Tibial nerve (tissue), 4 donors: ENCODE measurements at places on chromosomes 3 and 15.

GRCh38 chr3:133424937-133425869, 25.3 kb downstream of the BFSP2 start:
- H3K4me1 ChIP-seq = no peaks in the 10 kb centered on the region
- H3K4me3 ChIP-seq = no peak overlapping the region
- no peaks in the 10 kb centered on the region for H3K36me3 ChIP-seq
- no peaks in the 10 kb centered on the region for H3K27me3 ChIP-seq
- DNase-seq = no peak

GRCh38 chr3:138747225-138747624, 87.5 kb downstream of the PIK3CB start:
- no peaks in the 10 kb centered on the region for H3K4me1 ChIP-seq
- H3K27ac ChIP-seq = no peak overlapping the region
- H3K4me3 ChIP-seq = no peak overlapping the region
- no peaks in the 10 kb centered on the region for H3K27me3 ChIP-seq
- DNase-seq = no peak
- H3K36me3 ChIP-seq = peaks cover 4% of the 10 kb centered on the region

GRCh38 chr15:84766461-84767035, 18.2 kb downstream of the ZNF592 start:
- no peak overlapping the region for H3K27ac ChIP-seq
- DNase-seq = no peak
- H3K4me3 ChIP-seq = no peak overlapping the region
- no peaks in the 10 kb centered on the region for H3K27me3 ChIP-seq
- H3K4me1 ChIP-seq = peaks cover 28% of the 10 kb centered on the region

DNA sequence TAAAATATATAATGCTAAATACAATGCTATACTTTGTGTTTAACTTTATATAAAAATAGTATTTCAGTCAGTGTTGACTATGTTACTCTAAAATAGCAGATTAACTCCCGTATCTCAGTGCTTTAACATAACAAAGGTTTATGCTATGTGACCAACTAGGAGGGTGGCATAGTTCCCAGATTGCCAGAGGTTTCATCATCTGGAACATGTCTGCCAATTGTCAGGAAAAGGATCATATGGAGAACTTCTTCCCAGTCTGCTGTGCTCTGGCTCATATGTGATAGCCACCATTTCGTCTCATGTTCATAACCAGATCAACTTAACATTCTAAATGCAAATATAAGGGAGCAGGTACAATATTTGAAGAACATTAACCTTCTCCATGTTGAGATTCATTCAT, 720.2 kb downstream of the MCTP2 start:
- H3K4me3 ChIP-seq = no peak overlapping the region
- H3K4me1 ChIP-seq = no peaks in the 10 kb centered on the region
- no peaks in the 10 kb centered on the region for H3K27me3 ChIP-seq
- H3K36me3 ChIP-seq = no peaks in the 10 kb centered on the region
- H3K27ac ChIP-seq = no peak overlapping the region

- H3K4me1 ChIP-seq = no peaks in the 10 kb centered on the region
- H3K4me3 ChIP-seq = no peak overlapping the region
- H3K36me3 ChIP-seq = no peaks in the 10 kb centered on the region
- no peak for DNase-seq
- no peak overlapping the region for H3K27ac ChIP-seq
- H3K27me3 ChIP-seq = no peaks in the 10 kb centered on the region
These were observed 218.0 kb upstream of the CDIN1 start for GRCh38 chr15:36361351-36361870.

DNA sequence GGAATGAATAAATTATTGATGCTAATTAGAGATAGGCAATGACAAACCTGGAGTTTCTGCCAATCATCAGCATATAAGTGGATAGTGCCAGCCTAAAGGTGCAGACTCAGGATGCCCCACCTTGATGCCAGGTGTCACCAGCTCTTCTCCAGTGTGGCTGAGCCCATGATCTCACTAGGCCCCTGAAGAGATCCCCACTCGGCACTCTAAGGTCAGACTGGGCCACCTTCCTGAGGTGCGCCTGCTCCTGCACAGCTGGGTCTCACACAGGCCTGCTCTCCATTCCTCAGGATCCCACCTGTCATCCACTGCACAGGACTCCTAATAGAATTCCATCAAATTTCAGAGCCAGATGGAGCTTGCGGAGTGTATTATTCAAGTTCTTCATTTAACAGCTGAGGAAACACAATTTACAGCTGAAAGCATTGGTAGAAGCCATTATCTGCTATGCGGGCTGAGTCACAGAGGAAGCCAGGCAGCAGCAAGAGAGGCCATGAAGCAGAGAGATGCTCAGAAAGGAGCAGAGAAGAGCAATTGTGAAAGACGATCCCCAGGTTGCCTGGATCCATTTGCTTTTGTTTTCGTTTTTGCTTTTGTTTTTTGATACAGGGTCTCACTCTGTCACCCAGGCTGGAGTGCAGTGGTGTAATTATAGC, 25.1 kb upstream of the FSTL1 start:
- no peaks in the 10 kb centered on the region for H3K36me3 ChIP-seq
- no peaks in the 10 kb centered on the region for H3K4me1 ChIP-seq
- H3K27ac ChIP-seq = no peak overlapping the region
- no peaks in the 10 kb centered on the region for H3K27me3 ChIP-seq
- no peak for DNase-seq

DNA sequence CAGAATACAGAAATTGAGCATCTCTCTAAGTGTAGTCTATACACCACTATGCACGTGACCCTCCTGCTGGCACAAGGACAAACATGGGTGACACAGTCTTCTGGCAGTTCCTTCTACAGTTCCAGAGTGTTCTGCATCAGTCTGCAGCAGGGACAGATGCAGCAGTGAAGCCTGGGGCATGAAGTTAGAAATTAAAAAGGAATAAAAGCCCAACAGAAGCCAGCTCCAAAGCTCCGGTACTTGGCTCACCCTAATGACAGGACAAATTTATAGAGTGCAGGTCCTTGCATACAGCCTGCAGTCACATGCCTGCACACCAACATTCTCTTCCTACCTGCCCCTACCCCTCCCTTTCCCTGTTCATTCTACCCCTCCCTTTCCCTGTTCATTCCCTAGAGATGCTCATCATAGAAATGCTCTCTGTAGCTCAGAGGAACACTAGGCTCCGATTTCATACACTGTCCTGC, 15.0 kb downstream of the UACA start:
- peak; percentile 73 for DNase-seq
- no peak overlapping the region for H3K4me3 ChIP-seq
- H3K27ac ChIP-seq = peak overlapping the region; percentile 21
- peaks cover 32% of the 10 kb centered on the region for H3K4me1 ChIP-seq

DNA sequence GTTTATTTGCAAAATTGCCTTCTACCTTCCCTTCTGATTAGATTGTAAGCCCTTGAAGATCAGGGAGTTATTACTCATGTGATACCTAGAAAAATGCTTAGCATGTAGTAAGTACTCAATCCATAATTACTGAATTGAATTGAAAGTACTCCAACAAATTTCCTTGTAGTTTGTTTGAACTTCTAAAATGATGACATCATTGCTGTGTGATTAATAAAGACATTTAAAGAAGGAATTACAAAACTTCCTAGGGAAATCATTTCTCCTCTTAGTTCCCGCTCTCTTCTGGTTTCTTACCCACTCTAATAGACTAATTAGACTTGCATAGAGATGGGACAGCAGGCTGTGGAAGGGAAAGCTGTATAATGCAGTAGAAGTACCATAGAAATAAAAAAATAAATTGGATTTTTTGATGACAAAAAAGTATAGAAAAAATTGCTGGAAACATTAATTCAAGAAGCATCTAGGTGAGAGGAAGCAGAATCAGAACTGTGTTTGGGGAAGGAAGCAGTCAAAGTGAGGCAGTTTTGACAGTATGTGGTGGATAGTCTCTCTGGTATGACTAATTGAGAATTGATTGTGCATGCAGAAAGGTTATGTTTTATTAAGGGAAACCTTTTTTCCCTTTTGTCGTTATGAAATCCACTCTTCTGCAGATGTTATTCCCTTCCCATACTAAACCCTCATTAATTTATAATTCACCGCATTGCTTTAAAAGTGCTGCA, 93.0 kb downstream of the ALCAM start:
- H3K27ac ChIP-seq = no peak overlapping the region
- no peaks in the 10 kb centered on the region for H3K4me1 ChIP-seq
- no peak for DNase-seq
- H3K4me3 ChIP-seq = no peak overlapping the region

DNA sequence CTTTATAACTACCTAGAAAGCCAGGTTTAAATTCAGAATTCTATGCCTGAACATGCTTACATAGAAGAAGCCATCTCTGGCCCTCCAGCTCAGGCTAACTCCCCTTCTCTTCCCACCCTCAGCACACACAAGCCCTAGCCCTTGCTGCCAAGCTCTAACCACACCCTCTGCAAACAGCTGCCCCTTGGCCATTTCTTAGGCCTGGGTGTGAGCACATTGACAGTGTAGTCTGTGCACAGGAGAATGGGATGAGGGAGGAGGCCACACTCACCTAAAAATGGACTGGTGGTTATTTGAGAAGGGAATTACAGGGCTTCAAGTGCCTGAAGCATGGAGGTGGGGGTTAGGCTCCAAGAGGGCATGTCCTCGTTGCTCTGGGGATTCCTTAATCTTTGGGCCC, 42.3 kb upstream of the SLC25A36 start:
- H3K36me3 ChIP-seq = no peaks in the 10 kb centered on the region
- H3K4me1 ChIP-seq = peaks cover 5% of the 10 kb centered on the region
- DNase-seq = no peak
- no peak overlapping the region for H3K4me3 ChIP-seq
- no peaks in the 10 kb centered on the region for H3K27me3 ChIP-seq

GRCh38 chr3:190077395-190078045, 43.2 kb downstream of the P3H2 start:
- H3K27ac ChIP-seq = no peak overlapping the region
- no peaks in the 10 kb centered on the region for H3K4me1 ChIP-seq
- H3K36me3 ChIP-seq = no peaks in the 10 kb centered on the region
- no peak for DNase-seq
- H3K4me3 ChIP-seq = no peak overlapping the region
- no peaks in the 10 kb centered on the region for H3K27me3 ChIP-seq

DNA sequence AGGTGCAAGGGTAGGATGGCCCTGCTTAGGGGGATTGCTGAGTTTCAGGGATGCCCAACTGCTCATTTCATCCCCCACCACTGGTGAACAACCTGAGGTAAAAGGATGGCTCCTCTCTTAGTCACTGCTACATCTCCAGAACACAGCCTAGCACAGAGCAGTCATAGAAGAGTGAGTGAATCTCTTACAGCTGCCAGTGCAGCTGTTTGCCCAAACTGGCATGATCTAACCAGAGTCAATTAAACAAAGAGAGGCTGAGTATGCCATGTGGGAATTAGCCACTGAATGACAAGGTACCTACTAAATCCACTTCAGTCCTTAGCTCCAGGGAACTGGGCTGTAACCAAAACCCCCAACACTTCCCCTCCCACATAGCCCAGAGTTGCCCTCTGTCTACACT, 6.8 kb upstream of the NCKIPSD start:
- no peak for DNase-seq
- H3K27me3 ChIP-seq = no peaks in the 10 kb centered on the region
- H3K27ac ChIP-seq = peak overlapping the region; percentile 88

DNA sequence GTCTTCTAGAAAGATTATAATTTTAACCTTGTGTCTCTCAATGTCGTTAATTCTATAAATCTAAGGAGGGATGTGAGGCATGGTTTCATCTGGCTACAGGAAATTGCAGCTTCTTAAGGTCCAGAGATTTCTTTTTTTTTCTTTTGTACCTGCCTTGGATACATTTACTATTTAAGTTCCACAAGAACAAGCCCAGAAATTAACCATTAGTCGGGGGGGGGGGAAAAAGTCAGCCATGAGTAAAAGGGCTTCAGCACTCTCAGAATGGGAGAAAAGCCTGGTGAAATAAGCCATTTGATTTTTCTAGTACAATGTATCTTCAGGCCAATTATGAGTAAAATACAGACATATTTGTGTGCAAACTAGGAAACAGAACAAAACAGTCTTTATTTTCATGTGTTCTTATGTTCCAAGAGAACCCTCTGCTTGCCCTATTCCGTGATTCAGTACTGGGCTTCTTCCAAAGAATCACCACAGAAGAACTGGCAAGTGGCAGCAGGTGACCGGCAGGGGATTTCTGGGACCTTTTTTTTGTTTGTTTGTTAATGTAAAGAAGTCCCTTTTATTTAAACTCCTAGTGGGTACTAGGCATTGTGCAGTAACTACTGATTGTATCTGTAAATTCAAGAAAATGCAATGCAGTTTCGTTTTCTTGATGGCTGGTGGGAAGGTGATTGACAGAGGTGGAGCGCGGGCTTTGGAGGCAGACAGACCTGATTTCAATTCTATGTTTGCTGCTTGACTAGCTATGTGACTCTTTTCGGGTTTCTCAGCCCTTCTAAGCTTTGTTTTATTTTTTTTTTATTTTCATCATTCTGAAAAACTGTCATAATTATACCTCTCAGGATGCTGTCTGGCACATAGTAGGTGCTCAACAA, 82.5 kb downstream of the PEX5L start:
- no peaks in the 10 kb centered on the region for H3K27me3 ChIP-seq
- DNase-seq = no peak
- H3K36me3 ChIP-seq = no peaks in the 10 kb centered on the region
- H3K4me1 ChIP-seq = no peaks in the 10 kb centered on the region

DNA sequence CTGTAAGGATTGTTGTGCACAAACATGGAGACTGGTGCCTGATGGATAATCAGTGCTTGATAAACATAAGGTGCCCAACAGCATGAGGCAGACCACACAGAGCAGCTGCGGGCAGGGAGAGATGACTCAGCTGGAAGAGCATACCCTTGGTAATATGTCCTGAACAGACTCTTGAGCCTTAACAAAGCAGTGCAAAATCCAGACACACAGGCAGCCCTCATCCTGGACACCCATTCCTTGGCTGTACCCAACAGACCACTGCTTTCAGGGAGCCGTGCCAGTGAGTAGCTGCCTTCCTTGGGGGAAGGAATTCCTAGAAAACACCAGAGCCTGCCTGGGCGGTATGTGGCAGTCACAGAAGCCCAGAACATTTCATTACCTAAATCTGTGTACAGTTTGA, 156.2 kb downstream of the CLSTN2 start:
- H3K4me3 ChIP-seq = no peak overlapping the region
- DNase-seq = no peak
- no peaks in the 10 kb centered on the region for H3K36me3 ChIP-seq
- no peak overlapping the region for H3K27ac ChIP-seq
- no peaks in the 10 kb centered on the region for H3K27me3 ChIP-seq
